ENCODE measurements at places on chromosomes 16 and 17.

GRCh38 chr16:88545781-88546180 lies 24.4 kb upstream of the ZC3H18 start:
- no peak for DNase-seq

GRCh38 chr17:80663781-80664206 lies 119.2 kb downstream of the RPTOR start:
- DNase-seq = no peak

DNA sequence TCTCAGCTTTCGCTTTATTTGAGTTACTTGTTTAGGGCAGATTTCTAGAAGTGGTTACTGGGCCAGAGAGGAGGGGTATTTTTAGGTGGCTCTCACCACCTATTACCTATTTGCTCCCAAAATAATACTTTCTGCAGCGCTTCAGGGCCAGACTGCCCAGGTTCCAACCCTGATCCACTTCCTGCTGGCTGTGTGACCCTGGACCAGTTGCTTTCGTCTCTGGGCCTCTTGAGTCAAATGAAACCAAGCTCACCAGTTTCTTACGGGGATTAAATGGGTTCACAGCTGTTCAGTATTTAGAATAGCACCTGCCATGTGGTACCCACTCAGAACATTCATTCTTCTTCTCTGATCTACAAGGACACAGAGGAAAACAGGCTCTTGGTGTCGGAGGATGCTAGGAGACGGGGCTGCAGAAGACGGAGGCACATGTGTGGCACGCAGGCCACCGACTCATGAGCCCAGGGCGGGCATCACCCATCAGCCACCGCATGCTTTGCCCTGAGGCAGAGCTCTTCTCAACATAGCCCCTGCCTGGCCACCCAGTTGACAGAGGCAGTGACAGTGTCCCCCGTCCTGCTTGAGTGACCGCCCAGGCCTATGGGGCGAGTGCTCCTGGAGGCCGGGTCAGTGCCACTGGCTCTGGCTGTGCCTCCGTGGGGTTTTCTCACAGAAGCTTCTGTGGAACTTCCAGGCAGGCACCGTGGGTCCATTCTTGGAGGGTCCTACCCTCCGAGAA lies 149.0 kb upstream of the PLCG2 start:
- no peak for DNase-seq

GRCh38 chr16:54630284-54630967 lies 300.2 kb upstream of the IRX5 start:
- no peak for DNase-seq

DNA sequence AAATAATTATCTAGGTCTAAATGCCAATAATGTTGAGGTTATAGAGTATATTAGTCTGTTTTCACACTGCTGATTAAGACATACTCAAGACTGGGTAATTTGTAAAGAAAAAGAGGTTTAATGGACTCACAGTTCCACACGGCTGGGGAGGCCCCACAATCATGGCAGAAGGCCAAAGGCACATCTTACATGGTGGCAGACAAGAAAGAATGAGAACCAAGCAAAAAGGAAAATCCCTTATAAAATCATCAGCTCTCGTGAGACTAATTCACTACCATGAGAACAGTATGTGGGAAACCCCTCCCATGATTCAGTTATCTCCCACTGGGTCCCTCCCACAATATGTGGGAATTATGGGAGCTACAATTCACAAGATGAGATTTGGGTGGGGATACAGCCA lies 2.9 kb upstream of the KATNB1 start:
- DNase-seq = no peak

DNA sequence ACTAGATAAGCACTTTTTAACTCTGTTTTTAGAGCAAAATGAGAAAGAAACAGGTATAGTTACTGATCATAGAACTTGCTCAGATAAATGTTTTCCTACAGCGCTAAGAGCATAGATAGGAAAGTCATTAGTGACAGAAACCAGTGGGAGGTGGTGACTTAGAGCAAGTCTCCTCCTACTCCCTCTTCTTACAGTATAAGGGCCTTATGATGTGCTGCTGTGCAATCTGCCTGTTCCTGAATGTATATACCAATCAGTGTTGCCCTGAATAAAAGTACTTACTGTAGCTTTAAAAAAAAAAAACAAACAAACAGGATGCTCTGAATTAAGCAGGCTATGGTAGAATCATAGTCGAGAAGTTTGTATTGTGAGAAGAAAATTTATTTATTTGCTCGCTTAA lies 23.3 kb upstream of the RASL10B start:
- DNase-seq = no peak

DNA sequence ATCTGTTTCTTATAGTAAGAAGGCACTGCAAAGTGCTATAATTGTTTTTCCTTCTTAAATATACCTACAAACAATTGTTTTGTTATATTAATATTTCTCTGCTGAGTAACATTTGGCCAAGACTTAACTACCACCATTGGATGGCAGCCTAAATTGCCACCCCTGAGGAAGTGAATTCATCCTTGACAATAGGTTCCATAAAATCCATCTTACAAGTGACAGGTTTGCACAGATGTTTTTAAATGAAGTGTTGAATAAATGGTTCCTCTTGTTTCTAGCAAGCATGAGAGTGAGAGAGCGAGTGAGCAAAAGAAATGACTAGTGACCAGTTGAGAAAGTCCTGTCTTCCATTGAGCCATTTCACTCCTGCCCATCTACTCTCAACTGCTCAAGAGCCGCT lies 8.3 kb upstream of the MPHOSPH6 start:
- DNase-seq = no peak

- peak; percentile 87 for DNase-seq
Observed at GRCh38 chr16:57304169-57305061, 19.9 kb upstream of the PLLP start.

GRCh38 chr16:66223176-66223780 lies 143.2 kb upstream of the CDH5 start:
- DNase-seq = no peak

DNA sequence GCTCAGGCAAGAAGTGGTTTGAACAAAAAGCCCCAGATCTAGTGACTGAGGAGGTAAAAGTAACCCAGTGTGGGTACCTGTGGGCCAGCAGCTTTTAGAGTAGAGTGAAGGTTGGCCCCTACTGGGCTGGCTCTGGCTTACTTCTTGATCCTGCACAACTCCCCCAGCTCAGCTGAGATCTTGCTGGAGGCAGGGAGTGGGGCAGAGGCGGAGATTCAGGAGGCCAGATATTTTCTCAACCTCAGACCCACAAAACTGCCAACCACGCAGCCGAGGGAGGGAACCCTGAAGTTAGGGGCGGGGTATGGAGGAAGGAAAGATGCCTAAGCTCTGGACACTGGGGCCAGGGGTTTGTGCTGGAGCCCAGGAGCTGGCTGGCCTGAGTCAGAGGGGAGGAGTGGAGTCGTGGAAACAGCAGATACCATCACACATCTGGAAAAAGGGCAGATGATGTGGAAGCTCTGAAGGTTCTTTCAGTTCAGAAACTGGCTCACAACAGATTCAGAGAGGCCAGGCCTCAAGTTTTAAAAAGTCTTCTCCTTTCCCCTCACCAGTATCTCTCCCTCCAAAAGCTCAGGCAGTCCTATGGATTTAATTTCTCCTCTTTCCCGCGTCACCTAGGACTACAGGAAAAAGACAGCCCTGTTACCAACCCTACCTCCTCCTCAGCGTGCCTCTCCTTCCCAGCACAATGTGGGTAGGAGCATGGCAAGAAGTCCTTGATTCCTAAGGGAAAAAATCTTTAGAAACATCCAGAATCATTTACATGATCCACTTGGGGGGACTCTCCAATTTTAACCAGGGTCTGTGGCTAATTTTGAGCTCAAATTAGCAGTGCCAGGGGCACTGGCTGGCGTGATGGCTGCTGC lies 48.1 kb downstream of the MYO18A start:
- DNase-seq = no peak

GRCh38 chr17:66520999-66521398 lies 218.6 kb downstream of the PRKCA start:
- DNase-seq = no peak

- no peak for DNase-seq
Observed at GRCh38 chr17:50658616-50659015, 23.9 kb downstream of the ABCC3 start.

GRCh38 chr17:6470146-6470718 lies 26.0 kb downstream of the PIMREG start:
- no peak for DNase-seq

DNA sequence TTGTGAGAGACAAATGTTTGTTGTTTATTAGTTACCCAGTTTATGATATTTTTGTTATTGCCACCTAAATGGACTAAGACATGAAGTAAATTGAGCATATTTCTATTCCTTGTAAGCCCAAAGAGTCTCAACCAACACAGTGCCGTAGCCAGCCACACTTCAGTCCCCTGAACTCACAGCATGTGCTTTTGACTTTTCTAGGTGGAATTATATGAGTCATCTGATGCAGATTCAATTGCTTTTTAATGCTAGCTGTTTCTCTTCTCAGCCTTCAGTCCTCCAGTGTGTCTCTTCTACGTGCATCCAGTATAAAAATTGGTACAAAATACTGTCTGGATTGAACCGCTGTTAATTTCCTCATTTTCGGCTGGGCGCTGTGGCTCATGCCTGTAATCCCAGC lies 39.0 kb downstream of the IQCK start:
- no peak for DNase-seq

DNA sequence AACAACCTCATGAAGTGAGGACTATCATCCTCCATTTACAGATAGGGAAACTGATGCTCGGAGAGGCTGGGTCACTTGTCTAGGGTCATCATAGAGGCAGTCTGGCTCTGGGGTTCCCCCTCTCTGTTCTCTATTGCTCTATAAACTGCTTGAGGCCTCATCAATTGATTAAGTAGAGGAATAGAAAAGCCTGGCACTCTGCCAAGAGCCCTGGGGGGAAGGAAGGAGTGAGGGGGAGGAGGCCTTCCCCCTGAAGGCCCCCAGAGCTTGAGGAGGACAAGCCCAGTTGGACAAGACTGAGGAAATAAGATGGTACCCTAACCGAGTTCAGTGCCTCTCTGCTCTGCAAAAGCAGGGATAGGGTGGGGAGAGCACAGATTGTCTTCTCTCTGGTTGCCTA lies 21.0 kb downstream of the SDK2 start:
- DNase-seq = no peak

DNA sequence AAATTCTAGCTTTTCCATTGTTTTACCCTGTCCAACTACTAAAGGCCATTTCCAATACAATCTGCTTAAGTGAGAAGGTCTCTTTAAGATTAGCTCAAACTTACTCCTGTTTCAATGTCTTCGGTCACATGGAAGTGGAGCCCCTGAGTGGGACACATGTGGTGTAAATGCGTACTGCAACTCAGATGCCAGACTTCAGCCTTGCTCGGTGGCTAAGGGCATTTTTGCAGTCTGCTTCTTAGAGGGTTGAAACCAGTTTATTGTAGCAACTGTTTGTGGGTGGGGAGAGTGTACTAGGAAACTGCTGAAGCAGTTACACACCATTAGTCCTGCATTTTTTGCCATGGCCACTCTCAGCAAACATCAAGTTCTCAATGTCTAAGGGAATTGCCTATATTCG lies 140.6 kb downstream of the PARN start:
- no peak for DNase-seq

- DNase-seq = no peak
Observed at GRCh38 chr17:80591788-80592187, 47.1 kb downstream of the RPTOR start.

DNA sequence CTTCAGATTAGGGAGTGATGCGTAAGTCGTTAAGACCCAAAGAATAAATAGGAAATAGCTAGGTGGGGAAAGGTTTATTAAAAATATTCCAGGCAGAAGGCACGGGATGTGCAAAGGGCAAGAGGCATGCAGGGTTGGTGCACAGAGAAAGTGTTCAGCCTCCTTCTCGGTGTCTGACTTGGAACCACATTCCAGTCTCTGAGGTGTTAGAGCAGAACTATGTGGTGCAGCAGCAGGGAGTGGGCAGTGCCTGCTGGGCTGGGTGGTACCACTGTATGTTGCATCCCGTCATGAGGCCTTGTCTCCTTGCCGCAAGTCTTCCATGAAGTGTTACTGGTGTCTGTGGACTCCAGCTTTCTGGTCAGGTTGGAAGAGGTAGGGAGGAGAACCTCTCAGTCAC lies 11.1 kb downstream of the NKD1 start:
- no peak for DNase-seq

- DNase-seq = no peak
Observed at GRCh38 chr17:41975099-41976083, 8.8 kb downstream of the CNP start.

DNA sequence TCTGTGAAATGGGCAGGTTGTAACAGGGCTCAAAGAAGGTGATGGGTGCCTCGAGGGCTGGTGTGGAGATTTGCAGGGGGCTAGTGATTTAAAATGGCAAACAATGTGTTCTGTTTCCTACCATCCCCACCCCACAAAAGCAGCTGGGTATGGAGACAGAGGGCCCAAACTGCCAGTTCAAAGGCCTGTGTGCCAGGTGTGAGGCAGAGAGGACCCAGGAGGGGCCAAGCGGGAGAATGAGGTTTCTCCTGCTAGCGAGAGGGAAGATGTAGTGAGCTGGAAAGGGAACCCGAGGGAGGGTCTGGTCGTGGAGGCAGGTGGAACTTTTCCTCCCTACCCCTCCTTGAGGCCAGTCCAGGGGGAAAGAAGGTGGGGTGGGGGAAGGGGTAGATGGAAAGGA lies 39.4 kb downstream of the LAT start:
- no peak for DNase-seq

- no peak for DNase-seq
Observed at GRCh38 chr16:34802848-34803599, 1343.6 kb downstream of the TP53TG3F start.

- DNase-seq = no peak
Observed at GRCh38 chr16:76583466-76583865, 306.3 kb downstream of the CNTNAP4 start.

GRCh38 chr17:66375121-66375520 lies 72.7 kb downstream of the PRKCA start:
- DNase-seq = no peak

GRCh38 chr17:77076124-77076830 lies 64.5 kb upstream of the SEC14L1 start:
- DNase-seq = no peak

GRCh38 chr17:20184181-20184580 lies 175.0 kb downstream of the SPECC1 start:
- DNase-seq = no peak

DNA sequence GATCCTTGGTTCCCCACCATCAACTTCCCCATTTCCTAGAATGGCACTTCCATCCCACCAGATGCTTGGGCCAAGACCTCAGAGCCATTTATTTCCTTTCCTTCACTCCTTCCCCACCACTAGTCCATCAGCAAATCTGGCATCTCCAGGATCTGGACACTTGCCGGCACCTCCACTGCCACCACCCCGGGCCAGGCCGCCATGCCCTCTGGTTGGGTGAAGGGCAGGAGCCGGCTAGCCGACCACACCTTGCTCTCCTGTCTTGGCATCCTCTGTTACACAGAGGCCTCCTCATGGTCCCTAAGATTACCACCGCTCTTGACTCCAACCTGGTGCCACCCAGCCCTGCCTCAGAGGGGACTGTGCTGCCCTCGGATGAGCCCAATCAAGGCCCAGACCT lies 104.5 kb downstream of the RMI2 start:
- DNase-seq = no peak

- no peak for DNase-seq
Observed at GRCh38 chr17:43129671-43130010, 4.5 kb upstream of the BRCA1 start.

- DNase-seq = no peak
Observed at GRCh38 chr17:41549596-41550039, 21.5 kb upstream of the KRT19 start.

Measured in left lobe of liver (tissue), 2 donors.